Stimulated activated CD4-positive, alpha-beta T cell treated with anti-CD3 and anti-CD28 coated beads, Interleukin-1b, Interleukin-23, amount 100 ng/mL, for 24 hours (primary cell): ENCODE measurements at places on chromosomes 13 and 19.

- DNase-seq: no peak
These were observed 668.3 kb downstream of the UQCRFS1 start for GRCh38 chr19:28544451-28545261.

DNA sequence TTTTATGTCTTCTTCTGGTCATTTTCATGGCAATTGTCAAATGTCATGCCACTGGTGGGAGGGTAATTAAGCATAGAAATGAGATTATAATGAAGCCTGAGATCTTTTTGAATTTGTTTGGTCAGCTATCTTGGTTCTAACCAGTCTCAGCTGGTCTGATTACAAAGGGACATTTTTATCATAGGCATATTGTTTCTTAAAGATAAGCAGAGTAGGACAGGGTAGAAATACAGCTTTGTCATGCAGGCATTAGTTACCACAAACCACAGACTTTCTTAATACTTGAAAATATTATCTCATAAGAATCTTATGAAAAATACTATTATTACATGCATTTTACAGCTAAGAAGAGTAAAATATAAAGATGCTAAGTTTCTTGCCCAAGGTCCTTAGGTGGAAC, 1761.5 kb downstream of the PCDH9 start:
- DNase-seq: no peak

- DNase-seq: no peak
These were observed 4.3 kb downstream of the DOT1L start for GRCh38 chr19:2167896-2168618.

- DNase-seq: no peak
These were observed 133.0 kb upstream of the TRPC4 start for GRCh38 chr13:38002606-38003005.

DNA sequence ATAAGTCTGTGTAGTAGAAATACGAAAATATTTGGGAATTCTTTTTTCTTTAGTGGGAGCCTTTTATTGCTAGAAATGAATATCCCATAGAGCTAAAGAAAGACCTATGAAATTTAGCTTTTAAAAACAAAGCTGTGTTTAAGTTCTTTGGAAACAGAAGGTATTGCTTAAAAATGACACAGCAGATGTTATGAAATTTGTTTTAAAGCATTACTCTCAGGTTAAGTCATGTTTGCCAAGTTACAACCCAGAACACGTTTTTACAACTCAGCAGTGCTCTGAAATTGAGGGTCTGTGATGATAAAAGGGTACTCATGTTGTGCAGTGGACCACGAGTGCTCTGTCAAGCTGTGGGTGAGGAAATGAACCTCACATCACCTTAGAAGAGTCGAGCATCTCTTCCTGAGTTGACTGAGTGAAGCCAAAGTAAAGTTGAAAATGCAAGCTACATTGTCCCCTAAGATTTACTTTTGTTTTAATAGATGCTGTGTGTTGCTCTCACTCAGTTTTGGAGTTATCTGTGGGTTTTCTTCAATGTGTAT, 161.1 kb downstream of the SHISA2 start:
- DNase-seq: no peak

DNA sequence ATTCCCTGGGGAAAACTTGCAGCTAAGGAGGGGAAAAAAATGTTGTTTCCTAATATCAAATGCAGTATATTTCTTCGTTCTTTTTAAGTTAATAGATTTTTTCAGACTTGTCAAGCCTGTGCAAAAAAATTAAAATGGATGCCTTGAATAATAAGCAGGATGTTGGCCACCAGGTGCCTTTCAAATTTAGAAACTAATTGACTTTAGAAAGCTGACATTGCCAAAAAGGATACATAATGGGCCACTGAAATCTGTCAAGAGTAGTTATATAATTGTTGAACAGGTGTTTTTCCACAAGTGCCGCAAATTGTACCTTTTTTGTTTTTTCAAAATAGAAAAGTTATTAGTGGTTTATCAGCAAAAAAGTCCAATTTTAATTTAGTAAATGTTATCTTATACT, 33.6 kb downstream of the TNFSF11 start:
- no peak for DNase-seq

DNA sequence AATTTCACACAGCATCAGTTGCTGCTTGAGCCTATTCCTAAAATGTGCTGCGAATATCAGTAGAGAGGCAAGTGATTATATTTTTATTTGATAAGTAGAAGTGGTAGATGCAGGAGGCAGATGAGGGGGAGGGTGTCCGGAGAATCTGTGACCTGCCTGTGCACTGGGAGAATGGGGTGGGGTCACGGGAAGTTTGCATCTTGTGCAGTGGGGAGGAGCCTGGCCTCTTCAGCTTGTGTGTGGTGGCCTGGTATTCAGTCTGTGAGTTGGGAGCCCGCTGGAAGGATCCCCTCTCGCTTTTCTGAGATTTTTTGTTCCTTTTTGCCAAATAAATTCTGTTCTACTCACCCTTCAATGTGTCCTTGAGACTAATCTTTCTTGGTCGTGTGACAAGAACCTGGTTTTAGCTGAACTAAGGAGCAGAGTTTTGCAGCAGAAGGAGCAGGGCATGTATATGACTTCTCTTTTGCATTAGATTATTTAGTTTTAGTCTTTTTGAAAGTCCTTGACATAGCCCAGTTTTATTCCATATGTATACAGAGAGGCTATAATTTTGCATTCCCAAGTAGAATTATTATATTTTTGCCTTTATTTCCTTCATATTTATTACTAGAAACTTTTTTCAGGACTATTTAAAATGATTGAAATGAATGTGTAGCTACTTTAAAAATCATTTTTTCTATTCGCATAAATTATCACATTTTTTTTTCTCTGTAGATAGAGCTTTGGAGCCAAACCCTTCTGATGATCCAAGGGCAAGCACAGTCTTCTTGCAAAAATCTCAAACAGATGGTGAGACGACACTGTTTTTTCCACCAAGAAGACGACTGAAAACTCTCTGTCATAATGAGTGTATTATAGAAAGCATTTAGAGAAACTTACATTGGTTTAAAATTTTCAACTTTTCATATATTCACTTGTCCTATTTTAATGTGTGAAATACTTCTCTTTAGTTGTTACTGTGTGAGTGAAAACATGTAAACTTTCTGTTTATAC, 1257.2 kb downstream of the UQCRFS1 start:
- DNase-seq: no peak

GRCh38 chr19:38919837-38920601, 8.0 kb upstream of the CCER2 start:
- DNase-seq: no peak

DNA sequence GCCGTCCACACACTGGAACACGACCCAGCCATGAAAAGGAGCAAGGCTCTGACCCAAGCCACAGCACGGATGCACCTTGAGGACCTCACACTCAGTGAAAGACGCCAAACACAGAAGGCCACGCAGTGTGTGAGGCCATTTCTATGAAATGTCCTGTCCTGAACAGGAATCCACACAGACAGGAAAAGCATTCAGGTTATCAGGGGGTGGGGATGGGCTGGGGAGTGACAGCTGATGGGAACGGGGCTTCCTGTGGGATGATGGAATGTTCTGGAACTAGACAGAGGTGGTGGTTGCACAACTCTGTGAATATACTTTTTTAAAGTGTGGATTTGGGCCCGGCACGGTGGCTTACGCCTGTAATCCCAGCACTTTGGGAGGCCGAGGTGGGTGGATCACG, 30.6 kb downstream of the GPX4 start:
- DNase-seq: no peak

- DNase-seq: no peak
These were observed 13.3 kb downstream of the EFNB2 start for GRCh38 chr13:106522112-106522705.

DNA sequence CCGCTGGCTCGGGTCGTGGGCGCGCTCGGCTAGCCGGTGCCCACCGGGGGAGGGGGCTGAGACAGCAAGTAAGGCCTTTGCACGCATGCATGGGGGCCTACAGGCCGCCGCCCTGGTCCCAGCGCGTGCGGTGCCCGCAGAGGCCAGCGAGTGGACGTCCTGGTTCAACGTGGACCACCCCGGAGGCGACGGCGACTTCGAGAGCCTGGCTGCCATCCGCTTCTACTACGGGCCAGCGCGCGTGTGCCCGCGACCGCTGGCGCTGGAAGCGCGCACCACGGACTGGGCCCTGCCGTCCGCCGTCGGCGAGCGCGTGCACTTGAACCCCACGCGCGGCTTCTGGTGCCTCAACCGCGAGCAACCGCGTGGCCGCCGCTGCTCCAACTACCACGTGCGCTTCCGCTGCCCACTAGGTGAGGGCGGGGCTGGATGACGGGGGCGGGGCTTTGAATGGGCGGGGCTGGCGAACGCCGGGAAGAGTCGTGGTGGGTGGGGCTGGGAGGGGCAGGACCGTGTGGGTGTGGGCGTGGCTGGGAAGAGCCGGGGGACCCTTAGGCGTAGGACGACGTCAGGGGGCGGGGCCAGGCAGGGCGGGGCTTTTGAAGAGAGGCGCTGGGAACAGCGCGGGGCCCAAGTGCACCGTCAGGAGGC, 2.1 kb downstream of the CILP2 start:
- peak; percentile 40 for DNase-seq

DNA sequence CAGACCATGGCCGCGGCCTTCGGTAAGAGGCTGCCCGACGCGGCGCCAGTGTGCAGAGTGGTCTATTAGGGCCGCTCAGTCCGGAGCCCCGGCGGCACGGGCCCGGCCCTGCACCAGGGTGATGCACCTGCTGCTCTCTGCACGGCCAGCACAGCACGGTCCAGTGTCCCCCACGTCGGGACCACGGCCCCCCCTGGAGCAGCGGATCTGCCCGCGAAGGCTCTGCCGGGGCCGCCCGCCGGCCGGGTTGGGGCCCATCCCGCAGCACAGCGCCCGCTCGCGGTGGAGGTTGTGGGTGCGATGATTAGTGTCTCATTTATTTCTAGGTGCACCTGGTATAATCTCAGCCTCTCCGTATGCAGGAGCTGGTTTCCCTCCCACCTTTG, 7.9 kb downstream of the PTBP1 start:
- no peak for DNase-seq

- DNase-seq: no peak
These were observed 10.0 kb downstream of the KDELR1 start for GRCh38 chr19:48381178-48381950.

- DNase-seq: no peak
These were observed 568 bp downstream of the POLR2I start for GRCh38 chr19:36113894-36114720.

DNA sequence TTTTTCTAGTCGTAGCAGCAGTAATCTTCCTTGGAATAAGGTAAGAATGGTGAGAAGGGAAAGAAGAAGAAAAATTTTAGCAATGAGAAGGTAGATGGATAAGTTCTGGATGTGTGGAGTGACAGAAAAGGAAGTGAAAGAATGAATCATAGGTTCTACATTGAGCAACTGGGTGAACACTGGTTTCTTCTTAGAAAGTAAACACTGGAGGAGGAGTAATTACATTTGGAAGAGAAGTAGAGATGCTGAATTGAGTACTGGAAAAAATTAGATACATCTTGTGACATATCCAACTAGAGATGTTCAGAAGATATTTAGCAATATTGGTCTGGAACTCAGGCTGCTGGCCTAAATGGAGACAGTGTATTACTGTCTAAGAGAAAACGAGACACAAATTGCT, 148.5 kb downstream of the GPC5 start:
- no peak for DNase-seq

DNA sequence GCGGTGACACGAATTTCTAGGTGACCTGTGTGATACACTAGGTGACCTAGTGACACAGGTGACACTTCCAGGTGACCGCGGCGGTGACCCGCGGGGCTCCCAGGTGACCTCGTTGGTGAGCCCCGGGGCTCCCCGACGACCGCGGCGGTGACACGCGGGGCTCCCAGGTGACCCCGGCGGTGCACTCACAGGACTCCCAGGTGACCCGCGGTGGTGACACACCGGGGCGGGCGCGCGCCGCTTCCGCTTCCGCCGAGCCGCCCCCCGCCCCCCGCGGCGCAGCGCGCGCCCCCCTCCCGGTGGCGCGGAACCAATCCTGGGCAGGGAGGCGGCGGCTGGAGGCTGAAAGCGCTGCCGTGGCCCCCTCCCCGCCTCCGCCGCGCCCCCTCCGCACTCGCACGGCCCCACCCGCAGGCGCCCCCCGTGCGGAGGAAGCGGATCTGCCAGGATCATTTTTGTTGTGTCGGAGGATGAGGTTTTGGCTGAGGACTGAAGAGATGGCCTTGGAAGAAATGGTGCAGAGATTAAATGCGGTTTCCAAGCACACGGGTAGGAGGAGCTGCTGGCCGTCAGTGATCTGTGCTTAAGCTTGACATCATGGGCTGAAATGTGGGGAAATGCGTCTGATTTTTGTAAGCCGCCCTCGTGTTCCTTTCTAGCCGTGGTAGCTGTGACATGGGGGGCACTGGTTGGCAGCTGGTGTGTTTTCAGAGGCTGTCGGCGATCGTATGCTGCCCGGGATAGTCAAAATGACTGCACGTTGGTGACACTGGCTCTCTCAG, at the start of gene MCF2L:
TSS of gene MCF2L (plus strand) at position 305 of the 782 bp plus-strand sequence. CDS start at position 471, 166 bp downstream.
- DNase-seq: peak; percentile 56

DNA sequence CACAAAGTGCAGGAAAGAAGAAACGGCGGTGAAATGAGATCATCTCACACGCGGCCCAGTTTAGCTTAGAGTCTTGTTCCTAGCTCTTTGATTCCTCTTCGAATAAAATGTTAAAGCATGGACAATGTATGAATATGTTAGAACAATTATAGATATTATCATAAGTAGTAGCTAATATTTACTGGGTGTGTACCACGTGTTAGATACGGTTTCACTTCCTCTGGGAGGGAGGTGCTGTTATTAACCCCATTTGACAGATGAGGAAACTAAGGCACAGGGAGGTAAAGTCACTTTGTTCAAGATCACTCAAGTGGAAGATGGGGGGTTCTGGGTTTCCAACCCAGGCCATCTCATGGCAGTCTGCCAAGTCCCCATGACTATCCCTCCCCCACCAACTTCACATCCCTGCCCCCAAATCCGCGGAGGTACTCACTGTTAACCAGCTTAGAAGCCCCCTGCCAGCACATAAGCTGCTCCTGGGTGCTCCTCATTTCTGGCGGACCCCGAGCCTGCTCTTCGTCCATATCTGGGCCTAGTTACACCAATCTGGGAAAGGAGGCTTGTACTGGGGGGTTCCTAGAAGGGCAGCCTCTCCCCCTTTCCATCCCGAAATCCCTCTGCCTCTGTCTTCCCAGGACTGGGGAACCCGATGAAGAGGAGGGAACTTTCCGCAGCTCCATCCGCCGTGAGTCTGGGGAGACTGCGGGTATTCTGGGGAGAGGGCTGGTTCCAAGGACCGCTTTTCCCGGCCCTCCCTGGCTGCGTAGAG, 1.0 kb upstream of the FXYD7 start:
- DNase-seq: no peak

DNA sequence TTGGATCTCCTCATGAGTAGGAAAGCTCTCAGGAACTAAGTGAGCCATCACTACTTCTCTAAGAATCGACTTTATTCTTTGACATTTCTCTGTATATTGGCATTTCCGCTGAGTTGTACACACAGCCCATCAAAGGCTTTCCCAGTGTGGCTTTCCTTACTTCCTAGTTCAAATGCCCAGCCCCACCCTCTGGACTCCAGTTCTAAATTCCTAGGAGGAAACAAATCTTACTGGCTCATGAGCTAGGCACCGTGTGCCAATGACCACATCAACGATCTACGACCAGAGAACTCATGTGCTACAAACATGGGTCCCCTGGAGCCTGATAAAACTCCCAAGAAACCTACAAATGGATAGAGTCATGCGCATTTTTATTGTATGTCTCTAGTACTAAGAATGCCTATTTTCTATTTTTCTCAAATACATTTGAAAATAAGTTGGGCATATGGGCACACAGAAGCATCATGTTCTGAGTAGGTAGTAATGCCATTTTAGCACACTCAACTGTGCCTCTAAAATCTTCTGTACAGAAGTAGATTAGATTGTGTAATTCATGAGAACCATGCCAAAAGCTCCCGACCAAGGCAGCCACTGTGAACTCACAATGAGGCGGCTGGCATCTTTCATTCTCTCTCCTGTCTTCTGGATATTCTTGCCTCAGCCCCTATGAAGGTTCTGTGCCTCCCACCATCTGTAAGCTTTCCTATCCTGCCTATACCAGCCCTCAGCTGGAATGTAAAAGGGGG, 10.5 kb upstream of the RAP2A start:
- DNase-seq: no peak
